Caudate nucleus (tissue), 63 donors: ENCODE measurements at places on chromosomes 3 and 15.

DNA sequence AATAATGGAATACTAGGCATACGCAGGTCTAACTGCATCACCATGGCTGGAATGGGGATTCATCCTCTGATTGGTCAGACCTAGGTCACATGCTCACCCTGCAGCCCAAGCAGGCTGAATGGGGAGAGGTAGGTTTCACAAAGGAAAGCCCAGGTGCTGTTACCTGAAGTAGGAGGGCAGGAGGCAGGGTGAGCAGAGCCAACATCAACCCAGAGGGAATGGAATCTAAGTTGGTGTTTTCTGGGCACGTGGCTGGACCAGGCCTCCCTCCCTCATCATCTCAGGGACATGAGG is 6.7 kb upstream of the H1-8 start:
- no peak for DNase-seq

DNA sequence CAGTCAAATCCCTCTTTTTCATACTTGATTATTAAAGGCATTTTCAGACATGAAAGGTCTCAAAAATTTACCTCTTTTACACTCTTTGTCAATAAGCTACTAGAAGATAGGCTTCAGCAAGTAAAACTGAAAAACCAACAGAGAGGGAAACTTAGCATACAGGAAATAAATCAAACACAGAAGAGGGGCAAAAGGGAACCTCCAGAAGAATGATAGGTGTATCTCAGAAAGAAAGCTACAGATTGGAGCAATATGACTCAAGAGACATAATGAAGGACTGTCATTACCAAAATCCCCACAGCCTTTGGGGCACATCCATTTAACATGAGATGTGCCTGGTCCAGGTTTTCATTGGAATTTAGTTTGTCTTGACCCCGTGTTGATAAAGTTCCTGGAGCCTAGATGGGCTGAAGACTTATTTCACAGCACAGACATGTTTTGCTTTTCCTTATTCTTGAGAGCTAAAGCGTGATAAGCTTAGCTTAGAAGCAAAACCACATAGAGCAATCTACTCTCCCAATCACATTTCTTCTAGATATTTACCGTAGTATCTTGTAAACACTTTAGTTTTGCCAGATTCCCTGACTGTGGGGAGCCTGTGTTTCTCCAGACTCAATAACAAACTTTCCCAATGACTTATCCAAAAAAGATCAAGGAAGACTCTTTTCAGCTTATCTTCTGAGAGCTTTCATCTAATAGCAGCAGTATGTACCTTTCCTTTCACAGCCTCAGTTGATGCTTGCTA is 11.7 kb downstream of the LRRFIP2 start:
- DNase-seq = no peak

- DNase-seq = no peak
Measured at GRCh38 chr3:8538913-8539312, 37.3 kb downstream of the LMCD1 start.

DNA sequence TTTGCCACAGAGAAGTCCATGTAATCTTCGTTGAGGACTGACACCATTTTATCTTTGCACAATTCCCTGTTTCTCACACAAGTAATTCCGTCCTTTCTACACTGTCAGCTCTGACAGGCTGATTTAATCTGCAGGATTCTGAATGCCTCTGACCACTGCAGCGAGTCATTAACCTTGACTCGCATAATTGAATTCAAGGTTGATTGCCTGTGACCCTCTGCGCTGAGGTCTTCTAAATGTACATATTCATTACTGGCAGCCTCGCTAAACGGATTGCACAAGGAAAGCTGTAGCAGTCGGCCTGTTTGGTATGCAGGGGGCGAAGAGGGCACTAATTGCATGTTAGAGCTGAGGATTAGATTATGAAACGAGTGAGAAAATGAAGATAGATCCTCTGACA is 147.8 kb downstream of the SHOX2 start:
- no peak for DNase-seq

GRCh38 chr3:53800041-53800906 is 45.9 kb downstream of the CHDH start:
- no peak for DNase-seq

- DNase-seq = no peak
Measured at GRCh38 chr3:22627993-22628499, 575.1 kb upstream of the UBE2E2 start.

- DNase-seq = no peak
Measured at GRCh38 chr15:66103293-66103590, 150.3 kb downstream of the MEGF11 start.

- no peak for DNase-seq
Measured at GRCh38 chr3:177430653-177431052, 233.4 kb upstream of the TBL1XR1 start.

DNA sequence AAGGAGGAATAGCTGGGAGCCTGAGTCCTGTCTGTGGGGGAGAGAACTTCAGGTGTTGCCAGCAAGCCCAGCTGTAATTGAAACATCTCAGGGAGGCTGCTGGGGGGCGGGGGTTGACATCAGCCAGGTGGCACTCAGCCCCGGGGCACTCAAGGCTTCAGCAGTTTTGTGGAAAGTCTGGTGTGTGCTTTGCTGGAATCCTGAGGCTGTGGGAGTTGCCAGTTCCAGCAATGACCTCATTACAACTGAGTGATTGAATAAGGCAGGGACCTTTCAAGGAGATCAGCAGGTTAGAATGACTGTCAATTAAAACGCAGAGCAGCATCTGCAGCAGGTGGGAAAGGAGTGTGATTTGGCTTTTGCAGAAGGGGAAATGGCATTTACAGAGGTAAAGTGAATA is 75.7 kb downstream of the FAM43A start:
- no peak for DNase-seq

DNA sequence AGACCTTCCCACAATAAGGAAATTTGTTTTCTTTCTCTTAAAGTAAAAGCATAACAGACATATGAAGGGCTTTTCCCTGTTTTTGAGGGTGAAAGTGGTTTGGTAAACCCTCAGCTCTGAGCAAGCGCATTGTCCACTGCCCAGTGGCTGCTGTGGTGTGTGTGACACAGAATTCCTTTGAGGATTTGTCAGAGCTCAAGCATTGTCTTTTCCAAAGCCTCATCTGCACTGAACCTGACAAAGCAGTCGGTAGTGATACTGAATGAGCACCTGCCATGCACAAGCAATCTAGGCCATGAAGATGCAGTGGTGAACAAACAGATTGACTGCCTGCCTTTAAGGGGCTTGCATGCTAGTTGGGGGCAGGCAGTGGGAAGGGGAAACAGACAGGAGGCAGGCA is 128.3 kb downstream of the PLCL2 start:
- no peak for DNase-seq

DNA sequence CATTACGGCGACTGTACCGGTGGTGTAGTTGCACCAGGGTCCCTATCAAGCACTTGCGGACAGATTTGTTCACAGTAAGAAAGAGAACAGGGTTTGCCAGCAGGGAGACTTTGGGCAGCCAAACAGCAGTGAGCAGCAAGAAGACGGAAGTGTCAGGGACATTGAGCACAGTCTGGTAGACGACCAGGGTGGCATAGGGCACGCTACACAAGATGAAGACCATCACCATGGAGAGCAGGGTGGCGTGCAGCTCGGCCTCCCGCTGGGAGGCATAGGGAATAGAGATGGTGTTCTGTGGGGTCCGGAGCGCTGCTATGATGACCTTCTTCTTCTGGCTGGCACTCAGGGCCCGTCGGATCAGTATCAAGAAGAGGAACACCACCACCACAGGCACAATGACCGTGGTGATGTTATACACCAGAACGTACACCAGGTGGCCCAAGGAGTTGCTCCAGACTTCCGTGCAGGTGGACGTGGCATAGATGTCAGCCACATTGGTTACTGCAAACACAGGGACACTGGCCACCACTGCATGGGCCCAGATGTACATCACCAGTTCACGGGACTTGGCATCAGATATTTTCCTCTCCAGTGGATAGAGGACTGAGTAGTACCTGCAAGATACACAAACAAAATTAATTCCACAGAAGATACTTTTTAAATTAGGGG is 19.1 kb upstream of the FSIP1 start:
- DNase-seq = no peak

DNA sequence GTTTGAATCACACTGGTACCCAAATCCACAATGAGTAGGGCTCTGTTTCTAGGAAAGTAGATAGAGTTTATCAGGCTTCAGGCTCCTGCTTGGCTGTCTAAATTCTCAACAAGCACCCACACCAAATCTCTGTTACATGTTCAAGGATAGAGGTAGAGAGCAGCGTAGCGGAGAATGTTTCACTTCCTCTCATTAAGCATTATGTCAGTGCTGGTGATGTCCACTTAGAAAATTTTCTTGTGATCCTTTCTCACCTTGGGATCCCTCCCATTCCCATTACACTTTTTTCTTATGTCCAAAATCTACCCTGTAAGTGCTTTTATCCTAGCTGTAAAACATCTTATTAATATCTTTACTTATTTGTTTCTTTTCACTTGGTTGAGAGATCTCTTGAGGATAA is 34.7 kb upstream of the GCSAM start:
- DNase-seq = no peak

DNA sequence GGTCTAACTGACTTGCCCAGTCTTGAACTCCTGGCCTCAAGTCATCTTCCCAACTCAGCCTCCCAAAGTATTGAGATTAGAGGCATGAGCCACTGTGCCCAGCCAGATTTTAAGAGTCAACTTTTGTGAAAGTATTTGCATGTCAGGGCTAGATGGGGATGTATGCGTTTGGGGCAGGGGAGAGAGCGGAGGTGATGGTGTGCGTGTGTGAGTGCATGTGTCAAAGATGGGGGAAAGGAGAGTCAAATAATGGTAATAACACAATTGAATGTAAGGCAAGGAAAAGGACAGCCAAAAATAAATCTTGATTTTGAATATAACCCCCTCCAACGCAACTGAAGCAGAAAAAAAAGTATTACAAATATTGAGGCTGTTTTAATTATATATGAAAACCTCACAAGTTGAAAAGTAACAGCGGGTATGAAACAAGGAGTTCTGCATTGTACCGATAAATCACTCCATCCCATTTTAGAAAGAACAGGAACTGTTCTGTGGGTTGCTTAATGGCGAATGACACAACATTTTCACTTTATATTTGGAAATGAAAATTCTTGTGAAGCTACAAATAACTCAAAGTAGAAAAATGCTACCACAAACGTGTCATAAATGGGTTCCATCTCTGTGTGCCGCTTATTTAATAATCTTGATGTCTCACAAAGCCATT is 29.9 kb upstream of the LDHAL6B start:
- DNase-seq = no peak

DNA sequence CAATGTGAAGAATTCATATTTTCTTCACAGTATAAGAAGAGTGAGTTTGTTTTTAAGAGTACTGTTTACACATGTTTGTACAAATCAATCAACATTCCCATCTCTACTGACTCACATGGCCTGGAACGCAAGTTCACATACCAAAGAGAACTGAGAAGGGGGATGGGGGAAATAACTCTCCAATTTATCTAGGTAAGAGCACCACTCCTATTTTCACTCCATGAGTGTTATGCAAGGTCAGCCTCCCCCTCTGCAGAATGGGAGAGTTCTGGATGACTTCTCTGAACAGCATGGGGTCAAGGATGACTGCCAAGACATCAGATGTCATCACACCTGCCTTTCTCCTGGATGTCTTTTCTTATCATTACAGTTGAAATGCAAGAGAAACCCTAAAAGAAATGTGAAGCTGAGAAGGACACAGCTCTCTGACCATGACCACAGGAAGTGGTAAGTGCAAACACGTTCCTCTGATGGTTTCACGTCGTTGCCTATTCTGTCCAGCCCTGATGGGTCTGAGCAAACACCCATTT is 95.2 kb downstream of the SEMA6D start:
- DNase-seq = no peak

GRCh38 chr15:58490086-58490887 is 58.5 kb downstream of the LIPC start:
- peak; percentile 65 for DNase-seq

- DNase-seq = no peak
Measured at GRCh38 chr15:74978077-74978476, 17.3 kb upstream of the SCAMP5 start.

GRCh38 chr15:92617549-92618520 is 37.7 kb downstream of the FAM174B start:
- DNase-seq = no peak

GRCh38 chr3:11588755-11589154 is 55.0 kb downstream of the VGLL4 start:
- DNase-seq = no peak

- peak; percentile 12 for DNase-seq
Measured at GRCh38 chr3:122942937-122943827, 84.4 kb downstream of the SEMA5B start.

- DNase-seq = no peak
Measured at GRCh38 chr3:46712191-46713049, 5.2 kb downstream of the PRSS50 start.

DNA sequence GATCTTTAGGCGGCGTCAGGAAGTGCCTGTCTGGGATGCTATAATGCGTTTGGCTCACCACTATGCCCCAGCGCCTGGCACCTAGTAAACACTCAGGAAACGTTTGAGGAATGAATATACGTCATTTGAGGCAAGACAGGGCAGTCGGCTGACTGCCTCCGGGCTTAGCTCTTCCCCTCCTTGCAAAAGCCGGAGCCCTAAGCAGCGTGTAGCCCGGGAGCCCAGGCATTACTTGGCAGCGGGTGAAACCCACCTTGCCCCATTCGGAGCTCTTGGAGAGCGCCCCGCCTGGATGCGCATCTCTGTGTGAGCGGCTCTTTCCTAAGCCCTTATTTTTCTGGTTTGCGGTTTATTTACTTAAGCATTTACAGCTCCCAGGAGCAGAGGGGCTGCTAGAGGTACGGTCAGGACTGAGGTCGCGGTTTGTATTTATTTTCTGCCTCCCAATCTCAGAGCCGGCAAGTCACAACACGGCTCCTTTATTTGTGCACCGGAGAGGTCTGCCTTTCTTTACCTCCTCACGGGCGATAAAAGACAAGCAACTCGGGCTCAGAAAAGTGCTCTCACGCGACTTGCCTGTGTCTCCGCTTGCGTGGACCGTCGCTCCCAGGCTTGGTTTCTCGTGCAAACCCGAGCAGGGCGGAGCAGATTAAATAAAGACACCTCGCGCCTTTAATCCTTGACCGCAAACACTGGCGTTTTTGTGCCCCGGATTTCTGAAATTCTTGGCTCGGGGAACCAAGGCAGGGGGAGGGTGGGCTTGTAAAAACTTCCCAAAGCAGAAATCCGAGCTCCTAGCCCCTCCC is 737 bp upstream of the ITPR1 start:
- no peak for DNase-seq

- no peak for DNase-seq
Measured at GRCh38 chr3:156497326-156497725, 57.6 kb downstream of the SSR3 start.

DNA sequence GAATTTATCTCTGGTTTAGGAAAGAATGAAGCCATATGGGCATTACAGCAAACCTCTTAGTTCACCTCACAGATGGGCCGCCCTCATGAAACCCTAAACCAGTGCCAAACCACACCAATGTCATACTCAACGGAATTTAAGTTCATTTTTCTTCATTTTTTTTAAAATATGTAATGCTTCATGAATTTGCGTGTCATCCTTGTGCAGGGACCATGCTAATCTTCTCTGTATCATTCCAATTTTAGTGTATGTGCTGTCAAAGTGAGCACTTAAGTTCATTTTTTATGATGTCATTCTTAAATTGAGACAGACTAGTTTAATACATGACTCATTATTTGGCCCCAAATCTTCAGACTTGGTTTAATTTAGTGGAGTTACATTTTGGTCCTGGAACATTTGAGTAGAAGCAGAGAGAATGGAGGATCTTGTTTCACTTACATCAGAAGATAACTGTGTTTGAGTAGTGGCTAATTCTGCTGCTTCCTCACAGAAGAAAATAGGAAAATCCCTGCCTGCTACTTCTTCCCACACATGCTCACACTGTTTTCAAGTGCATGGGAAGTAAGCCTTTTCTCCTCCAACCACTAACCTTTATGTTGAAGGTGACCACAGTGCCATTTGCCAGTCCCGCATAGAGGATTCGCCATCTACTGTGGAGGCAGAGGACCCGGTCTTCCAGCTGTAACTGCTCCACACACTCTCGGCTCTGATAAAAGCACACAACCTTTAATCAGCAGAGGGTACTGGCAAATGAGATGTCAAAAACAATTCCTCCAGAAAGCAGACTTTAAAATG is 63.3 kb downstream of the ZNF106 start:
- no peak for DNase-seq
